ENCODE measurements at places on chromosomes 2 and 18.

- no peak for DNase-seq
Measured at GRCh38 chr18:45202061-45202460, 413.2 kb upstream of the SLC14A2 start.

DNA sequence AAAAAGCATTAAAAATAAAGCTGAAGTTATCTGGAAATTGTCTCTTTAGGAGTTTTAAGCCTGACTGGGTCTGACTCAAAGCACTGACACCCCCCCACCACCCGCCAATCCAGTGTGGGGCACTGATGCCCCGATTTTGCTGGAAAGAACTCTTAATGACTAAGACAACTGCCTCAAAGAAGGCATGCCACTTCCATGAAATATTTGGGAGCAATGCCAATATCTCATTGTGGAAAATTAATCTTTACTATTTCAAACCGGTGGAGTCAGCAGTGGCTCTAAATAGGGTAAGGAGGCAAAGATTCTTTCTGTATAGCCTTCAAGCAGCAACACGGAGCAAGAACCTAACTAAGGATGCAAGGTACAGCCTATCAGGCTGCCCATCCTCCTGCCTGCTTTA lies 4.5 kb downstream of the FKBP7 start:
- DNase-seq: no peak

DNA sequence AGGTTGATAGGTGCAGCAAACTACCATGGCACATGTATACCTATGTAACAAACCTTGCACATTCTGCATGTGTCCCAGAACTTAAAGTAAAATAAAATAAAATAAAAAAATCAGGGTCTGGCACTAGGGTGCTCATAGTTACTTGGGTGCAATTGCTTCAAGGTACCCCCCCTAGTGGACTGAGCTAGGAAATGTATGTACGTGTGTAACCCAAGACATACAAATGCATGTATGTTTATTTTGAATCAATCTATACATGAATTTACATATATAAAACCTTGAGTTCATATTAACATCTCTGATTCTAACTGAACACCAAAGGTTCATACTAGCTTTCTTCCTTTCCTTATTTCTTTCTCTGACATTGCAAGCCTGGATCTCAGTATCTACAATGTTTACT lies 51.5 kb downstream of the USP37 start:
- DNase-seq: peak; percentile 57

GRCh38 chr2:200219309-200220113 lies 87.0 kb upstream of the SPATS2L start:
- no peak for DNase-seq

DNA sequence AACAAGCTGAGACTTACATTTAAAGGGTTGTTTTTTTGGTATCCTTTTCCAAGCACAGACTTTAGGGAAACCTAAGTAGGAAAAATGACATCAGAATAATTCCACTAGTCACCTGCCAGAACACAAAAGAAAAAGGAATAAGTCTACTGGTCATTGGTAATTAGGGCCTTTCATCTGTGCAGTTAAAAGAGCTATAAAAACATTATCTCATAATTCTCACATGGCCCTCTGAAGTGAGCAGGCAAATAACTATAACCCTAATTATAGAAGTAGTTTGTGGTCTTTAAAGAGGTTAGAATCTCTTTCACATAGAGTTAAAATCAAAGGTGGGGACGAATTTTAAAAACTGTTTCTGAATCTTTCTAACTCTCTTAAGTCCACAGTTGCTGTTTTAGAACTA lies 111.1 kb upstream of the B3GNT2 start:
- no peak for DNase-seq

- DNase-seq: no peak
Measured at GRCh38 chr2:99748344-99748743, 258.5 kb upstream of the REV1 start.

- no peak for DNase-seq
Measured at GRCh38 chr18:53715243-53715853, 509.1 kb downstream of the MBD2 start.

DNA sequence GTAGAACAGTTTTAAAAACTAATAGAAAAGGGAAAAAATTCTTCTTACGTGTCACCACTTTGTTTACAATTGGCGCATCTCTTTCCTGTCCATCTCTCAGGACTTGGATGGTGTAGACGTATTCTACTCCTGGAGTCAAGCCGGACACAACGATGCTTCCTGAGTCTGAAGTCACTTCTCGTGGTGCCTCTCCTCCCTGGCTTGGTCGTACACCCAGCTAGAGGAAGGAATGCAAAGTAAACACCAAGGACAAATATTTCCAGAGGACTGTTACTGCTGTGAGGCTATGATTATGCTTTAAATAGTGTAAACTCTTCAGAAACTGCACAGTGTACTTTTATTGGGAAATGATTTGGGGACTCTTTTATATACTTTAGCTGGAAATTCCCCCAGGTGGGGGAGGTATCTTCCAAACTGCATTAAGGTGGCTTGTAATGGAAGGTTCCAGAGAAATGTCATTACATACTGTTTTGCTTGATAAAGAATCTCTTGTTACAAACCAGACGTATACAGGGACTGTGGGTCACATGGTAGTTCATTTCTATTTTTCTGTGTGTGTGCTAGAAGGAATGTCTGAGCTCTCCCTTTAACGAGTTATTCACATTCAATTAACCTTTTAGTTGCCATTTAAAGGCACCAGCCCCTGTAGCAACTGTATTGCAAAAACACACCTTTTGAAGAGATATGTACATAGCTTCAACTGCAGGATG lies 38.1 kb downstream of the FN1 start:
- DNase-seq: no peak

DNA sequence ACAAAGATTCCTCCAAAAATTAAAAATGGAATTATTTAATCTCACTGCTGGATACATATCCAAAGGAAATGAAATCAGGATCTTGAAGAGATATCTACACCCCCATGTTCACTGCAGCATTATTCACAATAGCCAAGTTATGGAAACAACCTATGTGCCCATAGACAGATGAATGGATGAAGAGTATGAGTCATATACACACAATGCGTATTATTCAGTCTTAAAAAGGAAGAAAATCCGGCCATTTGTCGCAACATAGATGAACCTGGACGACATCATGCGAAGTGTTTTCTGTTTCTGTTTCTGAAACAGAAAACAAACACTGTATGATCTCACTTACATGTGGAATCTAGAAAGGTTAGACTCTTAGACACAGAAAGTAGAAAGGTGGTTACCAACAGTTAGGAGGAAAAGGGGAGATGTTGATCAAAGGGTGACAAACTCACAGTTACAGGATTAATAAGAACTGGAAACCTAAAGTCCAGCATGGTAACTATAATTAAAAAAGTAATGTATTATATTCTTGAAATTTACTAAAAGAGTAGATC lies 87.8 kb upstream of the ERBB4 start:
- DNase-seq: no peak

All from hematopoietic multipotent progenitor cell treated with erythropoietin and hydrocortisone succinate and interleukin-3 and kit ligand, for 8 days (in vitro differentiated cells).